Eye (tissue), 1 donor: ENCODE measurements at places on chromosomes 2 and 18.

GRCh38 chr2:218155953-218156479 lies 10.7 kb downstream of the CXCR1 start:
- DNase-seq = no peak

GRCh38 chr2:75311993-75312392 lies 112.7 kb upstream of the TACR1 start:
- DNase-seq = no peak

DNA sequence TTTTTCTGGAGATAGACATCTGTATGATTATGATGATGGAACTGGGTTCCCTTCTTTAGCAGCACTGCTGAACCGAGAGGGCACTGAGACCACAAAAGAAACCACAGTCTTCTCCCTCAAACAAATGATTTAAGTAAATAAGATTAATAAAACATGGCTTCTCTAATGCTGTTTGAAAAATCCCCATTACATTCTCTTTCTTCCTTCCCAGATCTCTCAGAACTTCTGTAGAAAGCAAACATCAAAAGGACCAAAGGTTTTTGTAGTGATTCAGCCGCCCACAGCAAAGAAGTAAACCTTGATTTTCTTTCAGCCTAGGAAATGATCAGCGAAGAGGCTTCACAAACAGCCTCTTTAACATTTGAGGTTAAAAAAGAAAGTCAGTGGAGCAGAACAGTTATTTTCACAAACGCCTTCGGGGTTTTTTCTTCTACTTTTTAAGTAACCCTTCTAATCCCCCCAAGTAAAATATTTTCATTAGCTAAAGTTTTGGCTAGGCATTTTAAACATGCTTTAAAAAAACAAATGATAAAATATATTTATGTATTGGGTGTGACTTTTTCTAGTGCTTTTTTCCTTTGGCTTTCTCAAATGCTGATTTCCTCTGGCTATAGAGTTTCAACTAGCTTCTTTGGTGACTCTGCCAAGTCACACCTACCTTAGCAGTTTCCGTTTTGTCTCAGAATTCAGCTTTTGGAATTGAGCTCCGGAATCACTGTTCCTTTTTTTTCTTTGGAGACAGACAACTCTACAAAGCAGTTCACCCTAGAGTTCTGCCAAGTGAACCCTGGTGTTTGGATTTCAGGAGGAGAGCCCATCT lies 89.6 kb downstream of the UPP2 start:
- peak; percentile 53 for DNase-seq

GRCh38 chr2:238294393-238295143 lies 6.2 kb upstream of the PER2 start:
- DNase-seq = no peak
